ENCODE measurements at places on chromosomes 2 and 18. TPM values are rescaled to one million over a fixed set of nuclear protein-coding genes. Genes with fewer than 3 reads are reported as not detected.

- DNase-seq = no peak
These were observed 3.9 kb downstream of the GLI2 start for GRCh38 chr2:120739438-120740090.

KCNS3 gene
- total RNA-seq = 18.1 TPM

GPC1 gene
- total RNA-seq = 40.4 TPM

DNA sequence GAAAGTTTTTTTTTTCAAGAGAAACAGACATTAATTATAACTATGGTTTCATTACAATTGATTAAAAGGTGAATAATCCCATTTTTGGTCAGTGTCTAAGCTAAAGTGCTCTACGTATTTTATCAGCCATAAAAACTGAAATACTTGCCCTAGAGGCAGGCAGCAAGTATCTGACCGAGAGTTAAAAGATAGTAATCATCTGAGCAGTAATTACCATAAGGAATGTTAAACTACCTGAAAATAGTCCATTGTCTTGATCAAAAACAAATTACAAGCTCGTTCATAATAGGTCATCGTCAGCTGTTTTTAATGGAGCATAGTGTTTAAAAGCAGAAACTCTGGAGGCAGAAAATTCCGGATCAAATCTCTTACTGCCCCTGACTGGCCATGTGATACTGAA, 105.7 kb upstream of the ZEB2 start:
- no peak for DNase-seq

DNA sequence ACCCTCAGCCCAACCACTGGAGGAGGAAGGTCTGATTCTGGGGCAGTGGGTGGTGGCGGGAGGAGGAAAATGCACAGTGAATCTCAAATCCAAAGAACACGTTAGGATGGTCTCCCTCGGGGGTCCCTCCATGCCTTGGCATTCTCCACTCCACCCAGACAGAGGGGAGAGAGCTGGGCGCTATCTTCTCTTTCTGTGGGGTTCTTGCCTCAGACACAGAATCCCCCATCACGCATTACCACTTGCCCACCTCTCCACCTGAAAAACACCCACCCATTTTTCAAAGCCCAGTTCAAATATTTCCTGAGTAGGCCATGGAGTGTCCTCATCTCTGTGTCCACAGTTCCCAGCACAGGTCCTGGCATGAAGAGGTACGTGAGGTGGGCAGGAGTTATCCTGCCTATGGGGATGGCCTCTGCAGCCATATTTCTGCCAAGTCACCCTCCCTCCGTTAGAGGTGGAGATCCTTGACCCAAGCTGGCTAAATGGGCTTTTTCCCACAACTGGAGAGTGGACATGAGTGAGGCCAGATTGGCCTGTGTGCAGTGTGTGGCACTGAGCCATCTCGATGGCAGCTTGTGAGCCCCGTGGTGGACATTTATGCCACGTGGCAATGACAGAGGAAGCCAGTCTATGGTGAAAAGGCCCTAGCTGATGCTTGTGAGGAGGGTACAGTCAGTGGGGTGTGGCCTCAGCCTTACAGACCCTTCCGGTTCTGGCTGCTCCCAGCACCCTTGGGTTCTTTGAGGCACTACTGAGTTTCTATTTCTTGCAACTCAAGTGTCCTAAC, 9.5 kb upstream of the TEX261 start:
- no peak for DNase-seq

GRCh38 chr2:9907402-9907801, 44.1 kb upstream of the GRHL1 start:
- DNase-seq = no peak

TMEM178A gene
- total RNA-seq = 13.6 TPM

NT5DC4 gene
- total RNA-seq = not detected

DNA sequence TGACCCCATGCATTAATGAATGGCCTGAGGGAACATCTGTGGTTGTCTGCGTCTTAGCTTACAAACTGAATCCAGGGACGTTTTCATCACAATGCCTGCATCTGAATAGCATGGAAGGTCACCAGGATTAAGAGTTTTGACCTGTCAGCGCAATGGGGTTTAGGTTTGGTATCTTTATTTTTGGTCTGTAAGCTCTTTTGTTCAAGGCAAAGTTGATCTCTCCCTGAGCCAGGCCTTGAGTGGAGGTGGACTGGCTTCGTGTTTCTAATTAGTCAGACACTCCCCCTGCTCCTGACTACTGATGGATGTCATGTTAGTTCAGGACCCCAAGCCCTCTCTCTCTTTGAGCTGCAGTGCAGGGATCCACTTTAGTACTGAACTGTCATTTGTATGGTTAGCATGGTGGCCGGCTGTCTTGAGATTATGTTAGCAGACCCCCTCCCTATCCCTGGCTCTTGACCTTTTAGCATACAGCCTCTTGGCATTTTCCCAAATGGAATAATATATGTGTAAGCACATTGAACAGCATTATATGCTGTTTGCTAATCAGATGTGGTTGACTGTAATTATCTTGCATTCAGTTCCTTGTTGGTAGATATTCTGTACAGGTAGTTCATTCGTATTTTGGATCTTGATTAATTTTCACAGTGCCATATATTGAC, 59.2 kb downstream of the LYPD6 start:
- no peak for DNase-seq

- no peak for DNase-seq
These were observed 62.6 kb downstream of the NBAS start for GRCh38 chr2:15498554-15498953.

MATN3 gene
- total RNA-seq = 9.1 TPM

PLGLB2 gene
- 0.15 TPM for total RNA-seq

DNA sequence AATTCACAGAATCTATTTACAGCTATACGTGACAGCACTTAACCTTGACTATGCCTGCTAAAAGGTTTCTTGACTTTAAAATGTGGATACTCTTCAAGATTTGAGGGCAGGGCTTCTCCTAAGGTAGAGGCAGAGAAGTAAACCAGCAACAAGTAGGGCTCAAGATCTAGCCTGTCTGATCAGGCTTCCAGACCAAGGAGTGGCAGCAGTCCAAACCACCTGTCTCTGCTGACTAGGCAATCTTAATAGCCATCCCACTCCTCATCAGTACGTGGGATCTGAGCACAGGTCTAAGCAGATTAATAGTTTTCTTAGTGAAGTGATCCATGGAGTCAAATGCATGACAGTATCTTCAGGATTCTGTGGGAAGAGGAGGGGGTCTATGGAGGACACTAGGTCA, 100.4 kb downstream of the GPD2 start:
- no peak for DNase-seq

SFT2D3 gene
- 10.5 TPM for total RNA-seq

GCKR gene
- total RNA-seq = 1.1 TPM

GRCh38 chr2:13260402-13260801, 543.7 kb downstream of the TRIB2 start:
- DNase-seq = peak; percentile 29

ALPI gene
- not detected for total RNA-seq

PDCD1 gene
- total RNA-seq = 0.30 TPM

GRCh38 chr2:240433973-240434727, 1.3 kb upstream of the GPC1 start:
- DNase-seq = no peak

SPHKAP gene
- total RNA-seq = not detected

- no peak for DNase-seq
These were observed 87.1 kb downstream of the PXDN start for GRCh38 chr2:1656961-1657841.

ABCG8 gene
- 0.25 TPM for total RNA-seq

SCN7A gene
- total RNA-seq = 0.32 TPM

DNA sequence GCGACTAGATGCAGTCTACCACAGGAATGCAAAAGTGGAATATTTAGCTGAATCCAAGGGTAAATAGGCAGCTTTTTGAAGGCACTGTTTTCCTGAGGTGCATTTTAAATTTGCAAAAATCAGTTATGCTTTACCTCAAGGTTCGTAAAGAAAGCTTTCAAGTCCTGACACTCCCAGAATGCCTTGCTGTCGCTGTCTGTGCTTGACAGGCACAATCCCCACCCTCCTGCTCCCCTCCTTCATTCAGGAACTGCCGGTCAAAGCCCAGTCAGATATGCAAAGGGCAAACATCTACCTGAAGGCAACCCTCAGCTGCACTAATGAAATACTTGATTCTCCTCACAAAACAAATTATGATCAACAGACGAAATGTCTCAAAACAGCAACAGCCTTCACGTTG, 97.4 kb upstream of the DDX18 start:
- DNase-seq = no peak

- no peak for DNase-seq
These were observed 9.6 kb downstream of the CHMP1B start for GRCh38 chr18:11860594-11861450.

HAAO gene
- total RNA-seq = 8.4 TPM

RTP5 gene
- not detected for total RNA-seq

OSBPL6 gene
- 8.3 TPM for total RNA-seq

- DNase-seq = no peak
These were observed 20.5 kb downstream of the PCARE start for GRCh38 chr2:29053670-29054400.

- peak; percentile 54 for DNase-seq
These were observed 3.3 kb upstream of the ZBTB7C start for GRCh38 chr18:48412339-48412929.

DNA sequence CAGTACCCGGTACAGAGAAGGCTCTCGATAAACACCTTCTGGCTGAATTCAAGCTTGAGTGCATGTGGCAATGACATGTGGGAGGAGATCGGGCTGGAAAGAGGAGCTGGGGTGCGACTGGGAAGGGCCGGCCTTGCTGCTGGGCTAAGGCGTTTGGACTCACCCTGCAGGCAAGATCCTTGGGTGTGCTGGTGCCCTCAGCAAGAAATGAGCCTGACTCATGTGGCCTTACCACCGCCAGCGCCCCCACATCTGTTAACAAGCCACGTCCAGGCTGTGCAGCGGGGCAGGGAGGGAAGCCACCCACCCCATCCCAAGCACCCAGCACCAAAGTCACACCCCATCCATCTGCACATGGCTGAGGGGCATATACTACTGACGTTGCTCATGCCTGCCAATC, 1.3 kb downstream of the HS1BP3 start:
- DNase-seq = no peak

DNA sequence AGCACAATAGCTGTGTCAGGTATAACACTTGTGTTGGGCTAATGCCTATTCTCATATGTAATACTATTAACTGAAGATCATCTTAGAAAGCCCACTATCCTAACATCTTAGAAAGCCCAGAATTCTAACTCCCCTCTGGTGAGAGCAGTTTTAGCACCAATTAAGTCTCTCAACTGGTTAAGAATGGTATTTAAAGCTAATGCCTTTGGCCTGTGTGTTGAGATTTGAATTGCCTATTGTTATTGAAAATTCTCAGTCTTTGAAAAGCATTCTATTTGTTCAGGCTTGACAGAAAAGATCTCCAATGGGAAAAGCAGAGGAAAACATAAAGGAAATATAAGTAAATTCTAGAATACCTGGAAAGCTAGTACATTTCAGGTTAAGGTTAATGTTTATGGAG, 352.5 kb downstream of the ARHGAP15 start:
- DNase-seq = no peak

CREG2 gene
- 1.7 TPM for total RNA-seq

DNA sequence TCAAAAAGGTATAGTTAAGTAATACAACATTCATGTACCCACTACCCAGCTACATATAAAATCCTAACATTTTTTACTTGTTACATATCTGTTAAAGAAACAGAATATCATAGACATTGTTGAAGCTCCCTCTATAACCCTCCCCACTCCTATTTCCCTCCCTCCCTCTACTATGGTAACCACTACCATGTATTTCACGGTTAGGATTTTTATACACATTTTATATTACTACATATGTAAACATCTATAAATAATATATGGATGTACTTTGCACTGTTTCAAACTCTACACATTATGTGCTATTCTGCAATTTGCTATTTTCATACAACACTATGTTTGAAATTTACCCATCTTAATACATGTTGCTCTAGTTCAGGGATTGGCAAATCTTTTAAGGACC, 36.3 kb downstream of the THOC1 start:
- DNase-seq = no peak

RIT2 gene
- total RNA-seq = 1.4 TPM

OTOS gene
- not detected for total RNA-seq

UGT1A3 gene
- total RNA-seq = not detected

DNA sequence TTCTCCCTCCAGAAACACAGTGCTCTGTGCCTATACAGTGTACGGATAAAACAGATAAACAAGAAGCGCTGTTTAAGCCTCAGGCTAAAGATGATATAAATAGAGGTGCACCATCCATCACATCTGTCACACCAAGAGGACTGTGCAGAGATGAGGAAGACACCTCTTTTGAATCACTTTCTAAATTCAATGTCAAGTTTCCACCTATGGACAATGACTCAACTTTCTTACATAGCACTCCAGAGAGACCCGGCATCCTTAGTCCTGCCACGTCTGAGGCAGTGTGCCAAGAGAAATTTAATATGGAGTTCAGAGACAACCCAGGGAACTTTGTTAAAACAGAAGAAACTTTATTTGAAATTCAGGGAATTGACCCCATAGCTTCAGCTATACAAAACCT, 70.7 kb downstream of the TANK start:
- DNase-seq = no peak

DNA sequence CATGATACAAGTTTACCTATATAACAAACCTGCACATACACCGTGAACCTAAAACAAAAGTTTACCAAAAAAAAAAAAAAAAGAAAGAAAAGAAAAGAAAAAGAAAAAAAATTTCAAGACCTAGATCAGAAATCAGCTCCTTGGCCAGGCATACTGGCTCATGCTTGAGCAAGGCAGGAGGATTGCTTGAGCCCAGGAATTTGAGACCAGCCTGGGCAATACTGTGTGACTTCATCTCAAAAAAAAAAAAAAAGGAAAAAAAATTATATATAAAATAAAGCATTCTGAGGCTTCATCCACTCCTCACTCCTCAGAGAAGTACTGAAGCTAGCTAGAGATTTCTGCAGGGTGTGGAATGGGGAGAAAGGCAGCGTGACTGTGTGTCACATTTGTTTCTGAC, 11.8 kb upstream of the PROC start:
- DNase-seq = no peak

GATA6 gene
- 0.21 TPM for total RNA-seq

COL4A3 gene
- total RNA-seq = 1.1 TPM

DNA sequence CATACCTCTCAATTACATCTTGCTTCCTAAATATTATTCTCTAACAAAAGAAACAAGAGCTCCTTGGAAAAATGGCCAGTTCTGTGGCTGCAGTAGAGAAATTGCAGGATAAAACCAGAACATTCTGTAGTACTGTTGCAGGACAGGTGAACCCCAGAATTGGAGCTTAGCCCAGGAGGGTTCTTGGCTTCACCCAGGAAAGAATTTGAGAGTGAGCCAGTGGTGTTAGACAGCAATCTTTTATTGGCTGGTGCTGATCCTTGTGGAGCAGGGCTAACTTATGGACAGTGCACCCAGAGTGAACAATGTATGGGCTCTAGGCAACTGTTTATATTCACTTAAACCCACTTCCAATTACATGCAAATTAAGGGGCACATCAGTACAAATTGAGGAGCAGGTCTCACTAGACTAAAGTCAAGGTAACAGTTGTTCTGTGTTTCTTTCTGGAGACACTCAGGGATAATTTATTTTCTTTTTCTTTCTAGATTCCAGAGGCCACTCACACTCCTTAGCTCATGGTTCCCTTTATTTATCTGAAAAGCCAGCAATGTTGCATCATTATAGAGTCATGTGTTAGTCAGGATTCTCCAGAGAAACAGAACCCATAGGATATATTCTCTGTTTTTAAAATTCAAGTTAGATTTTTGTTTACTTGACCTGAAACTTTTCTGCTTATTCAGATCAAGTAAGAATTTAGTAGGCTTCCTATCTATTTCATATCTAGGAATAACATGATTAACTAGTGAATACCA, 348.1 kb downstream of the CCDC85A start:
- DNase-seq = no peak
